ENCODE measurements at places on chromosomes 5 and 9.

DNA sequence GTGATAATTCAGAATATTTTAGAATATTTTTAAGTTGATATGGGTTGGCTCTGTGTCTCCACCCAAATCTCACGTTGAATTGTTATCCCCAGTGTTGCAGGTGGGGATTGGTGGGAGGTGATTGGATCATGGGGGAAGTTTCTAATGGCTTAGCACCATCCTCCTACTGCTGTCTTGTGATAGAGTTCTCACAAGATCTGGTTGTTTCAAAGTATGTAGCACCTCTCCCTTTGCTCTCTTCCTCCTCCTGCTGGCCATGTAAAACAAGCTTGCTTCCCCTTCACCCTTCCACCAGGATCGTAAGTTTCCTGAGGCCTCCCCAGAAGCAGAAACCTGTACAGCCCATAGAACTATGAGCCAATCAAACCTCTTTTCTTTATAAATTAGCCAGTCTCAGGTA, 214.6 kb upstream of the C9orf72 start:
- H3K27ac ChIP-seq = no peak overlapping the region
- peaks cover 10% of the 10 kb centered on the region for H3K4me1 ChIP-seq
- no peak overlapping the region for H3K4me3 ChIP-seq

DNA sequence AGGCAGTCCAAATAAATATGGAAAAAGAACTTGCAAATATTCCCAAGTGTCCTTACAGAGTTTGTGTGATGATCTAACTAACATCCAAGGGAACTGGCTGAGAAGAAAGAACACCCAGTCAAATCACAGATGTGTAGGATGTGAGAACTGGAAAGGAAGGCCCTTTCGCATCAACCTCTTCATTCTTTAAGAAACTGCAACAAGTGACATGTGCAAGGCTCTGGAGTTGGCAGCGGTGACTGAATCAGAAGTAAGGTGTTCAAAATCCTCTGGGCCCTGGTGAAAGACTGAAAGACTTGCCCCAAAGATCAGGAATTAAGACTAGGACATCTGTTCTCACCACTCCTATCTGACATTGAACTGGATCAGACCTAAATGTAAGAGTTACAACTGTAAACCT, 88.7 kb downstream of the RAPGEF1 start:
- DNase-seq = no peak
- H3K27me3 ChIP-seq = no peaks in the 10 kb centered on the region
- H3K4me1 ChIP-seq = peaks cover 65% of the 10 kb centered on the region
- peak overlapping the region; percentile 25 for H3K4me3 ChIP-seq
- H3K36me3 ChIP-seq = peaks cover 49% of the 10 kb centered on the region
- H3K27ac ChIP-seq = peak overlapping the region; percentile 89

DNA sequence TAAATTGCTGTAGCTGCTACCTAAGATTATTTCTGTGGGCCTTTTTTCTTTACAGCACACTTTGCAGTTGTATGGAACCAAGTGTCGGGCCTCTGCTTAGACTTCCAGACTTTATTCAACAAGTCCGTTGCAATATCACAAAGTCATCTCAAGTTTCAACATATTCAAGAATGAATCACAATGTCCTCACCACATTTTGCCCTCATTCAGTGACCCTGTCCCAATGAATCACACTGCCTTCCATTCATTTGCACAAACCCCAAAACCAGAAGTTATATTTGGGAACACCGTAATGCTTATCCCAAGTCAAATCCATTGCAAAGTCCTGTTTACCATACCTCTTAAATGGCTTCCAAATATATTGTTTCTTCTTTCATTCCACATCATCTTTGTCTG, 439.6 kb downstream of the CSNK1G3 start:
- no peak for DNase-seq
- H3K4me3 ChIP-seq = no peak overlapping the region
- H3K36me3 ChIP-seq = no peaks in the 10 kb centered on the region
- H3K27me3 ChIP-seq = no peaks in the 10 kb centered on the region
- H3K27ac ChIP-seq = no peak overlapping the region

DNA sequence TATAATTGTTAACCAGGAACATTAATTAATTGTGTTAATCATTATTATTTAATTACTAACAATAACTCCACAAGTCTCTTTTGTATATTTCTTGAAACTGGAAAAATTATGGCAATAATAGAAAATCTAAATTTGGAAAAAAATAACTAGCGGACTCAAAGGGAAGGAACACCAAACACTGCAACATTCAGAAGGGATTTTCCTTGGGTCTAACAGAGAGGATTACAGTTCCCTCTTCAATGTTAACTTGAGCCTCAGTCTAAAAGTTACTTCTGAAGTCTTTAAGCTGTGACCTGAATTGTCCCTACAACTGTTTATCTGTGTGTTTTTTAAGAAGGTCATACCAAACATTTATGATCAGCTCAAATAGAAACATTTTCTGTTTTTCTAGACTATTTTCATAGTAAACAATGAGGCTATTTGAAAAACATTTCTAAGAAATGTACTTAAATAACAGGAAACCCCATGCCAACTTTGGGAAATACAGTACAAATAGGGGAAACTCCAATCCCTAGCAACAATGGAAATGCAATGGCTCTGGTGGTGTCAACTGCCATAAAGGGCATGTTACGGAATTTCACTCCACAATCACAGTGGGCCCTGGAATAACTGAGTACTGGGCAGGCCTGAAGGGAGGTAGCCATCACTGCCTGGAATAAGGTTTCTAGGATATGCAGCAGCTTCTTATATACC, 61.2 kb downstream of the MCTP1 start:
- no peak overlapping the region for H3K27ac ChIP-seq
- H3K4me1 ChIP-seq = no peaks in the 10 kb centered on the region
- H3K27me3 ChIP-seq = no peaks in the 10 kb centered on the region
- DNase-seq = no peak

GRCh38 chr5:167827766-167828165, 463.7 kb upstream of the WWC1 start:
- no peak for DNase-seq
- H3K27me3 ChIP-seq = peaks cover 5% of the 10 kb centered on the region
- H3K4me1 ChIP-seq = no peaks in the 10 kb centered on the region
- H3K36me3 ChIP-seq = no peaks in the 10 kb centered on the region
- no peak overlapping the region for H3K4me3 ChIP-seq
- H3K27ac ChIP-seq = no peak overlapping the region

GRCh38 chr9:74117731-74118130, 379.4 kb upstream of the RORB start:
- H3K27ac ChIP-seq = no peak overlapping the region
- H3K36me3 ChIP-seq = no peaks in the 10 kb centered on the region
- no peak overlapping the region for H3K4me3 ChIP-seq
- peaks cover 4% of the 10 kb centered on the region for H3K4me1 ChIP-seq
- no peak for DNase-seq
- no peaks in the 10 kb centered on the region for H3K27me3 ChIP-seq

DNA sequence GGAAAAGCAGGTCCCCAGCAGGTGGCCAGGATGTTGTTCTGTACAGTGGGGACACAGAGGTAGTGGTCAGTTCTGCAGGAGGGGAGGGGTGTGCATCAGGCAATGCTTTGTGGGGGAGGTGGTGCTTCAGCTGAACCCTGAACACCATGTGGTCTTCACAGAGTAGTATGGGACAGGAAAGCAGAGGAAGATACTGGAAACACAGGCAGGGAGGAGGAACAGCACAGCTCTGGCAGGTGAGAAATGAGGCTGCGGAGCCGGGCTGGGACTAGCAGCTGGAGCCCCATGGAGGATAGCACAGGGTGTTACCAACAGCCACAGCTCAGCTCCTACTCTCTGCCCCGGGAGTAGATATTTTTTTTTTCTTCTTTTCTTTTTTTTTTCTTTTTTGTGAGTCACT, 161.5 kb downstream of the ENTREP1 start:
- H3K4me3 ChIP-seq = no peak overlapping the region
- no peak for DNase-seq
- H3K36me3 ChIP-seq = no peaks in the 10 kb centered on the region
- no peak overlapping the region for H3K27ac ChIP-seq
- no peaks in the 10 kb centered on the region for H3K27me3 ChIP-seq

DNA sequence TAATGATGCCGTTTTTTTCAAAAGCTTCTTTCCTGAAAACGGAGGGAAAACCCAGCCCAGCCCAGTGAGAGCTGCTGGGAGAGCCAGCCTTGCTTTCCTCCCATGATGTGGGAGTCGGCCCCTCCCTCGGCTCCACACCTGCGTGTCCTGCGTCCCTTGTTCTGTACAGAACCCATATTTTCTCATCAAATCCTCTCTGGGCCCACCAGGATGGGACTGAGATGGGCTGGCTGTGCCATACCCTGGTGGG, 8.9 kb downstream of the FLT4 start:
- no peak overlapping the region for H3K4me3 ChIP-seq
- no peaks in the 10 kb centered on the region for H3K27me3 ChIP-seq
- no peaks in the 10 kb centered on the region for H3K36me3 ChIP-seq
- no peaks in the 10 kb centered on the region for H3K4me1 ChIP-seq

All from activated T-cell treated with anti-CD3 and anti-CD28 coated beads, Interleukin-2, amount 50 U/mL, for 24 hours (primary cell).